ENCODE measurements at places on chromosomes 12 and 14.

DNA sequence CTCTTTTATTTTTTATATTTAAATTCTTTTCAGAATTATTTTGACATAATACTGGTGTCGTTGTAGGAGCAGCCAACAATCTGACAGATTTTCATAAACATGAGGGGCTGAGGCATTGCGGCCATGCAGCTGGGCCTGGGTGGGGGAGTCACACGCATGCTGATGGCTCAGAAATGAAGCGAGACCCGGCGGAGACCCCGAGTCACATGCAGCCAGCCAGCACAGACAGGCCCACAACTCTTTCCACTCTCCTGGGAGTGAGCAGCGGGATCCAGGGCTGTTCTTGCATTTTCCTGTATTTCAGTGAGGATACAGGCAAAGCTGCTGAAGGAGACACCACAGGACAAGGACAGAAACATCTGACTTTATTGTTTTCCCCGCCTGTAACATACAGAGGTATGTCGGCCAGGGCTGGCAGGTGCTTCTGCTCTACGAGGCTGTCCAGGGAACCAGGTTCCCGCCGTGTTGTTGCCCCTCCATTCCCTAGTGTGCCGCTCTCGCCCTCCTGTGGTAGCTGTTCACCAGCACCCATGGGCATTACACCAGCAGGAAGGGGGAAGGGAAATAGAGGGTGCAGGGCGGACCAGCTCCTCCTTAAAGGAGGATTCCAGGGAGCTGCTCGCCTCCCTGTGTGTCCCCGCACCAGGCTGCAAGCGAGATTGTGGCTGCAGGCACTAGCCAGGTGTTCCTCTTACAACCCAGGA lies 30.5 kb downstream of the FZD10 start:
- DNase-seq, result no peak

DNA sequence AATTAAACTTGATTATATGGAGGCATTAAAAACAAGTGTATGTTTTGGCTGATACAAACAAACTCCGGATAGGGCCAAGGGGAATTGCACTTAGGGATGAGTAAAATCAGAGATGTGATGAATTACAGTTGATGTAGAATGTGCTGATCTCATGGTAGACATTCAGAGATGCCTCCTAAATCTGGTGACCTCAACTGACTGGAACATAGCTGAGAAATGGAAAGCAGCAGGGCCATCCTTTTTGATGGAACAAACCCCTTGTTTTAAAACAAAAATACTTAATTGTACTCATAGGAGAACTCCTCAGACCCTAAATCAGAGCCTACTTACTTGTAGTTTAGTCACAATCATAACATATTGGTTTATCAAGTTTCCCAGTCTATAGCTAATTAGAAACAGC lies 122.8 kb downstream of the C12orf75 start:
- DNase-seq, result no peak

DNA sequence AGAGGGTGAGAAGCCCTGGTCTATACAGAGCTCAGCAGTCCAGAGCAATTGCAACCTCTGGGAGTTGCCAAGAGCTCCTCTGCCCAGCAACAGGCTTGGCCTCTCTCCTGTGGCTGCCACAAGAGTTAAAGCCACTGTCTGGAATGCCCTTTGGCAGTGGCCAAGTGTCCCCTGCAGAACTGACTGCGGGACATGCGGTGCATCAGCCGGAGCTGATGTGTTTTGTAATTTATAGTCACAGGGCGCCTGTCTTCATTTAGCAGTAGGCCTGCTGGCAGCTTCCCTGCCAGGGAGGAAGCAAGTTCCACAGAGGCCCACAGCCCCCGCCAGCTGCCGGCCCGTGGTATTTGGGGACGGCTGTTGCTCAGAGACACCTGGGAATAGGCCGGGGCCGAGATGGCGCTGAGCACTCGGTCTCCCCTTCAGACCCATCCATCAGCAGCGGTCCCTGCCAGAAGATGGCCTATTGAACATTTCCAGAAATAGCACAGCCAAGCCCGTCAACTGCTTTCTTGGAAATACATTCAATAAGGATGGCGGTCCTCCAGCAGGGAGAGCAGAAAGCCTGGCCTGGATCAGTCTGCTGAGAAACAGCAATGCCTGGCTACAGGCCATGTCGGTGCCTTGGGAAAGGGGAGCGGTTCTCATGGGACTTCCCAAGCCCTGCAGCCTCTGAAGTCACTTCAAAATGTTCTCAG lies 217.4 kb downstream of the CRADD start:
- no peak for DNase-seq

- DNase-seq, result no peak
Measured at GRCh38 chr12:76544601-76545261, 14.8 kb downstream of the OSBPL8 start.

- DNase-seq, result no peak
Measured at GRCh38 chr14:102437997-102438915, 71.3 kb downstream of the ANKRD9 start.

GRCh38 chr12:54891717-54892478 lies 37.6 kb downstream of the MUCL1 start:
- DNase-seq, result no peak

GRCh38 chr12:69243099-69244084 lies 4.0 kb downstream of the CPSF6 start:
- DNase-seq, result no peak

DNA sequence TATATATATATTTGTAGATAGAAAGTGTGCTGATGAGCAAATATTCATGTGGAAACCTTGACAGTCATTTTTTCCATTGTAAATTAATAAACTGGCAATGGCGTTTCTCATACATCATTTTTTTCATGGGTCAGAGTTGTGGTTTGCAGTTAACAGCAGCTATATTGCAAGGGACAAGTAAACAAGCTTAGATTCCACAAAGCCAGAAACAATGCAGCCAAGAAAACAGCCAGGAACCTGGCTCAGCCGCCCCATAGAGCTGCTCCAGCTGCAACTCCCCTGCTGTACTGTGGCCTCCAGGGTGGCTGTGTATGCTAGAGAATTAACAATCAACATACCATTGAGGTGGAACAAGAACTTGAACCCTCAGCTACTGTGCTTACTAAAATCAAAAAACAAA lies 298.2 kb downstream of the TMEM132D start:
- DNase-seq, result no peak

- no peak for DNase-seq
Measured at GRCh38 chr14:100440207-100440631, 117.1 kb downstream of the SLC25A47 start.

DNA sequence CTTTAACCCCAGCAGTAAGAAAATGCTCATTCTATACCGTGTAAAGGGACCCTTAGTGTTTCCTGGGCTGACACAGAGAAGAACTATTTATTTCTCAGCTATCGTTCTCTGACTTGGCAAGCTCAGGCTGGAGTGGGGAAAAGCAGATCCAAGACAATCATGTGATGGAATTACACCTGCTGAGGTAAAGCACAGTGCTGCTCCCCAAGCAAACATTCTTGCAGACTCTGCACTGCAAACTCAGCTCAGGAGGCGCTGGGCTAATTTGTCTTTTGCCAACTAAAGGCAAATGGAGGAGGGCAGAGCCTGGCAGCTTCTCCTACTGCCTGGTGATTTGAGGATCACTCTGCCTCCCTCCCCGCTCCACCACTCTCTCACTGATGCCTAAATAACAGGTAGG lies 57.8 kb upstream of the FUT8 start:
- no peak for DNase-seq

DNA sequence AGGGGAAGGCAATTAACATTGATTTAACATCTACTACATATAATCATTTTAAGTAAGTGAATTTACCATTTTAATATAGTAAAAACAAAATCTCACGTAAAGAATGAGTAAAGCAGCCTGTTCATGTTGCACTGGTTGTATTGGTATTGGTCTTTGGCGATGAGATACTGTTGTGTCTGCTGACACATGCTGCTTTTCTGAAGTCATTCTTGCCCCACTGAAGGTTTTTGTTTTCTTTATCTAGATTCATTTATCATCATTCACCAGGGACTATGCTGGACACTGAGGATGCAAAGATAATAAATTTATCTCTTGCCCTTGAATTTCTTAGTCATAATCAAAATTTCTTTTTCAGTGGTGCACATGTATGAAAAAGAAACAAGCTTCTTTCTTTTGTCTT lies 246.2 kb upstream of the NPAS3 start:
- no peak for DNase-seq

DNA sequence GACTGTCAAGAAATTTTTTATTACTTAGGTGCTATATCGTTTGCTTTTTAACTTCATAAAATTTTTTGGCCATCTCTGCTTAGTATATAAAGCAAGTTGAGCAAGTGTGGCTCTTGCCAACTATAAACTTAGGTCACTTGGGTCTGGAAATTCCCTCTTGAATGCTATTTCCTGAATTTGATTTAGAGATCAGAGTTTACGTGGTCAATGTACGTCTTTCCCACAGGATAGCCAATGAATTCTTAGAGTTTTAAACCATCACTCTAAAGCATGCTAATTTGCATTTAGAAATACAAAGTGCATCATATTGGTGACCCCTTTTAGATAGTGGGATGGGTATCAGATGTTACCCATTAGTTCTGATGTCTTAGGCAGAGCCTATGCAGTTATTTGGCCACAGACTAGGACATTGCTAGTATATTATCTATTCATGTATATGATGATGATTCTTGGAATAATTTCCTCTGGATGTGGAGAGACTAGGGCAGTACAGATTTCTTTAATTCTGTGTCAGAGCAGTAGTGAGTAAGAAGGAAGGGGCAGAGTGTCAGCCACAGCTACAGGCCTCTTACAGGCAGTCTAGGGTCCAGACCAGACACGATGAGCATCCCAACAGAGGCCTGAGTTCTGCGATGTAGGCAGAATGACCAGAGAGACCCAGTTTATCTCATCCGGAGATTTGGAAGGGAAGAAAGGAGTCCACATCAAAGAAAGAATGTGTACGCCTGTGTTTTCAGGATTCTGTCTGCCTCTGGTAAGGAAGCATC lies 30.3 kb downstream of the SCN8A start:
- DNase-seq, result no peak

DNA sequence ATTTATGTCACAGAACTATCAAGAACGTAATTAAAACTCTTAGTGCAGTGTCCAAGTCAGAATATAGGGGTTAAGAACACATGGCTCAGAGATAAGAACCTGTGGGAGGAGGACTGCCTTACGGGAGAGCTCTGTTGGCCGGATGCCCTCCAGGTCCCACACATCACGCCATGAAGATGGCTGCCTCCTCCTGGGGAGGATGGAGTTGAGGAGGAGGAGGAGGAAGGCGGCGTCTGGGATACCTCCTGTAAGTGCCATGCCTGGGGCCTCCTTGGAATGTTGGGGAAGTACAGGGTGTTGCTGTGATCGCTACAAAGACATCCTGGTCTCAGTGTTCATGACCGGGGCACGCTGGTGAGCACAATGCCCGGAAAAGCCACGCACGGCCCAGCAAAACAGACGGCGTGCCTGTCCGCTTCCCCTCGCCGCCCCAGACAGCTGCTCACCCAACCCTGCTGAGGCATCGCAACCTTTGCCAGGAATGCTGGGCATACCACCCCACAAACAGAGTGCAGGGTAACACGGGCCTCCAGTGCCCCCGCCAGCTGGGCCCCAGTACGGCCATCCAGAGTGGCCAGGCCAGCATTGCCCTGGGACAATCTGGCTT lies 28.7 kb upstream of the CD9 start:
- no peak for DNase-seq

- no peak for DNase-seq
Measured at GRCh38 chr12:3468836-3469235, 22.2 kb upstream of the PRMT8 start.

GRCh38 chr14:89184952-89185351 lies 232.1 kb downstream of the FOXN3 start:
- DNase-seq, result no peak

- no peak for DNase-seq
Measured at GRCh38 chr12:113230315-113231234, 9.3 kb downstream of the TPCN1 start.

DNA sequence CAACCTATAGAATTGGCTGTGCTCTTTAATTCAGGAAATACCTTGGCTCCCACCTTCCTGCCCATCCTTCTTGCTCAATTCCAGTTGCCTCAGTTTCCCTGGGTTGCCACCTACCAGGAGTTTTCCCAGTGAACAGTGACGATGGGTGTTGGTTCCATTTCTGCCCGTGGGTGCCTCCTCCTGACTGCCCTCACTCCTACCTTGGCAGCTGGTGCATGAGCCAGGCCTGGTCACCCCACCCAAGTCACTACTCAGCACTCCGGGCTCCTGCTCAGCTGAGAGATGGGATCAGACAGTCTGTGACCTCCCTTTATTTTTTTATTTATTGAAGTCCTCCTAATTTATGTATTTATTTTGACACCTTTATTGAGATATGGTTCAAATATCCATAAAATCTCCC lies 31.0 kb upstream of the PTGR2 start:
- DNase-seq, result no peak

- no peak for DNase-seq
Measured at GRCh38 chr12:75969768-75970167, 61.8 kb downstream of the PHLDA1 start.

- DNase-seq, result no peak
Measured at GRCh38 chr12:116062698-116063097, 214.8 kb downstream of the MED13L start.

DNA sequence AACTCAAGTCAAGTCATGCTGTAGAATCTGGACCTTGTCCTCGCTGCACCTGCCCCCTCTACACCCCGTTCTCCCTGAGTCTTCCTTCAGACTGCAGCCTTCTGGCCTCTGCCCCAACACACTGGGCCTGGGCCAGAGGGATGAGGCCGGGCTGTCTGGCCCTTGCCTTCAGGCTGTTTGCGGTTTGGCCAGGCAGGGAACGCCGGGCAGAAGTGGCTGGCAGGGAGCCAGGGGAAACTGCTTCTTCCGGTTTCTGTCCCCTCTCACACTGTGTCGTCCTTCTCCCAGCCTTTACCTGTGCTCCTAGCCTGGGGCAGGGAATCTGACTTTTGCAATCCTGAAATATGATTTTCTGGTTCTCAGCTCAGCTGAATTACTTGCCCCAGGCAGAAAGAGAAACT lies 13.5 kb downstream of the DGLUCY start:
- DNase-seq, result no peak

DNA sequence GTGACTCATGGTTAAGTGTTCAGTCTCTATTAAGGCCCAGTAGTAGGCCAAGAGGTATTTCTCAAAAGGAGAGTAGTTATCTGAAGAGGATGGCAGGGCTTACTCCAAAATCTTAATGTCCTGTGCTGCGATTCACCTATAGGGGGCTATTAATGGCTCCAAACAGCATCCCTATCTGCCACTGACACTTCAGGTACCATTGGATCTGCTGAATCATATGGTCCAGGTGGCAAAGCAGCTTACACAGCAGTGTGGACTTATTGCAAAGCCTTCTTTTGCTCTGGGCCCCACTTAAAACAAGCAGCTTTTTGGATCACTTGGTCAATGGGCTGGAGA lies 60.8 kb upstream of the ATP2B1 start:
- no peak for DNase-seq

- no peak for DNase-seq
Measured at GRCh38 chr14:51626788-51627187, 24.9 kb upstream of the FRMD6 start.

DNA sequence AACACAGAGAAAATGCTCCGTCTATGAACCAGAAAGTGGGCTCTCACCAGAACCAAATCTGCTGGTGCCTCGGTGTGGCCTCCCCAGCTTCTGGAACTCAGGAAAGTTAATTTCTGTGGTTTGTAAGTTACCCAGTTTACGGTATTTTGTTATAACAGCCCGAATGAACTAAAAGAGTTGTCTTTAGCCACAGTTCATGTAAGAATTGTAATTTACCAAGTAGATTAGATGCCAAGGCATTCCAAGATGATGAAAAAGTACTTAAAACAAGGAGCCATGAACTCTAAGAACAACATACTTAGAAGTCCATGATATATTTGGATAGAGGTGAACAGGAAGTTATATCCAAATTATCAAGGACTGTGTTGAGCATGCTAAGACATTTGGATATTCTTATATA lies 259.9 kb upstream of the GARIN6 start:
- no peak for DNase-seq

All from HS-27A (cell line).